Urothelium cell line (cell line): ENCODE measurements at places on chromosomes 2 and 18.
A peak's percentile ranks its signal among the peaks of the same experiment; 100 is the strongest.

DNA sequence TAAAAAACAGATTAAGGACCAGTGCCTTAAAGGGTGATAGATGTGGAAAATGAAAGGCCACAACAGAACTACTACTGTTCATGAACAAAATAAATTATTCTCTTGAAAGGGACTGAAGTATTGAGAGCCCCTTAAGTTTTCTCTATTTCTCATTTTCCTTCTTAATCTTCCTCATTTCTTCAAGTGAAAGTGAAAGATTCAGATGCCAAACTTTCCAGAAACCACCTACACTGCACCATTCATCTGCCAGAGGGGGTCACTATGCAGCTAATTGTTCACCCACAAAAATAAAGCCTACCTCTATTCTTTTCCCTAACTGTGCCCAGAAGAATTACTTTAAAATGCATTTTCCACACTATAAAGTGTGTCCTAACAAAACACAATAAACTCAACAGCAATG lies 140.1 kb downstream of the NR4A2 start:
- DNase-seq = no peak

DNA sequence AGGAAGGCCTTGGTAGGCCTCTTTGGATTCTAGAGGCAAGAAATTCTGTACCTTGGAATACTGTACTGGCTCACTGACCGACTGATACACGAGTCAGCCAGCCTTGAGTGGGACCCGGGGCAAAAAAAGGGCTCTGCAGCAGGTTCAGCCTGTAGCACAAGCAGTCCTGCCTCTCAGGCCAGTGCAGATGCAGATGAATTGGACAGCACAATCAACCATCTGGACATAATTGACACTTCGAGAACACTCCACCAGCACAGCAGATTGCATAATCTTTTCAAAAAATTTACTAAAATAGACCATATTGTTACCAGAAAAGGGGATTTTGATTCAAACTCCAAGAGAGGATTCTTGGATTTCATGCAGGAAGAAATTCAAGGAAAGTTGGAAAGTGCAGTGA lies 241.6 kb downstream of the RPIA start:
- no peak for DNase-seq

GRCh38 chr2:229749779-229750178 lies 35.4 kb upstream of the DNER start:
- DNase-seq = no peak

GRCh38 chr18:52175406-52175805 lies 164.6 kb upstream of the DCC start:
- DNase-seq = no peak

GRCh38 chr18:39558658-39559057 lies 1993.1 kb upstream of the CELF4 start:
- DNase-seq = no peak

- DNase-seq = no peak
Observed at GRCh38 chr2:30433541-30434299, 13.3 kb upstream of the LCLAT1 start.

DNA sequence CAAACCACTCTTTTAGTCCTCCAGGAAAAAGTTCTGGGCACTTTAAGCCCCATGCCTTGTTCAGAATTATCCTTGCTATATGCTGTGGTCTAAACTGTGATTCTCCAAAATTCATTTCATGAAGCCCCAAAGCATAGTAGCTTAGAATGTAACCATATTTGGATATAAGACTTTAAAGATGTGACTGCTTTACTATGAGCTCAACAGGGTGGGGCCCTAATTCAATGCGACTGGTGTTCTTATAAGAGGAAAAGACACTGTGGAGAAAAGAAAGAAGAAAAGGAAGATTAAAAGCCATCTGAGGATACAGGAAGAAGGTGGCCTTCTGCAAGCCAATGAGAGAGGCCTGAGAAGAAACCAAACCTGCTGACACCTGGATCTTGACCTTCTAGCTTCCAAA lies 174.8 kb downstream of the GALNT13 start:
- DNase-seq = no peak

GRCh38 chr2:168971261-168971660 lies 59.9 kb downstream of the ABCB11 start:
- no peak for DNase-seq

GRCh38 chr2:134412639-134412999 lies 158.7 kb downstream of the MGAT5 start:
- no peak for DNase-seq

- no peak for DNase-seq
Observed at GRCh38 chr2:73640946-73641766, 1.1 kb downstream of the NAT8 start.

GRCh38 chr2:106257135-106257534 lies 63.0 kb upstream of the UXS1 start:
- no peak for DNase-seq

DNA sequence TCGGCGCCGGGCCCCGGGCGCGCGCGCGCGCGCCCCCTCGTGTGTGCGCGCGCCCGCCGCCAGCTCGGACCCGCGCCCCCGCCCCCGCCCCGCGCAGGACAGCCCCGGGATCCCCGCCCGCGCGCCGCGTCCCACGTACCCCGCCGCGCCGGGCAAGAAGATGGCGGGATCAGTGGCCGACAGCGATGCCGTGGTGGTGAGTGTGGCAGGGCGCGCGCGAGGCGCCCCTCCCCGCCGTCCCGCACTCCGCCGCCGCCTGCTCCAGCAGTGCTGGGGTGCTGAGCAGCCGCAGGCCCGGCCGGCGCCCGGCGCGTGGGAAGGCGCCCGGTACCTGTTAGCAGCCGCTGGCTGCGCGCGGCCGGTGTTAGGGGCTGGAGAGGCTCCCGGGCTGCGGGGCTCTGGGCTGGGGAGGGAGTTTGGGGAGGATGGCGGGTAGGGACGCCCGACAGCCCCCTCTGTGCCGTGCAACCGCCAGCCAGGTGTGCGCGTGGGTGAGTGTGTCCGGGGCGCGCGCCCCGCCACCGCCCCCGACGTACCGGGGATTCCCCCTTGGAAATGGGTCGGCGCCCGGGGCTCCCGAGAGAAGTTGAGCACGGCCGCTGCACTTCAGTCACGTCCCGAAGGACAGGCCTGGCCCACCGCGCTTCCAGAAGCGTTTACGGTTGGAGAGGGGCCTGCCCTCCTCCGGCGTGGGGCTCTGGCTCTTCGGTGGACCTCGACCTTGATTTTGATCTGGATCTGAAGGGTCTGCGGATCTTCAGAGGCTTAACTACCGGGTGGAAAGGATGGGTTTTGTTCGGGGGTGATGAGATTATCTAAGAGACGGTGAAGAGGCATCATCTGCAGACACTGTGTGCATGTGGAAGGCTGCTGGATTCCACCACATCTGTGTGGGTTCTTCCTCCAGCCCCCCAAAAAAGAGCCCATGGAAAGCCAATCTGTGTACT lies 697 bp downstream of the LGALSL start:
- DNase-seq = peak; percentile 91

DNA sequence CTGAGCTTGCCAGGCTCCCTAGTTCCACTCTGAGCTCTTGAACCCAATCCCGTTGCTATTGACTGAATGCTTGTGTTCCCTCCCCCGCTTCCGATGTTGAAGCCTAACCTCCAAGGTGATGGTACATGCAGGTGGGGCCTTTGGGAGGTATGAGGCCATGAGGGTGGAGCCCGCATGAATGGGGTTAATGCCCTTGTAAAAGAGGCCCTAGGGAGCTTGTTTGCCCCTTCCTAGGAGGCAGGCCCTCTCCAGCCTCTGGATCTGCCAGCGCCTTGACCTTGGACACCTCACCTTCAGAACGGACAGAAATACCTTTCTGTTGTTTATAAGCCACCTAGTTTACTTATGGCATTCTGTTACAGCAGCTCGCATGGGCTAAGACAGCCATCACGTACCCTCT lies 71.6 kb downstream of the TFCP2L1 start:
- no peak for DNase-seq

DNA sequence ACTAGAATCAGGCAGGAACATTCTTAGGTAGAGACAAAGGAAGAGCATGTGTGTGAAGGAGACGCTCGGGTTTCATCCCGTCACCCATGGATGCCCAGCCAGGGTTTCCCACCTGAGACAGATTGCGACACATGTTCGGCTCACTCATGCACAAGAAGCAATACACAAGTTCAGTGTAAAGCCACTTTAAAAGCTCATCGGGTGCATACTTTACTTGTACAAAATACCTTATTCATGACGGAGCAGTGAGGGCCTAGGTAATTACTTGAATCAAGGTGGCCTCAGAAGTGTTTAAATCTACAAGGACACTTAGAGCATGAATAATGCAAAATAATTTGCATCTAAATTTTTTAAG lies 42.0 kb downstream of the ZEB2 start:
- DNase-seq = no peak
